ENCODE measurements at places on chromosomes 16 and 17.

GRCh38 chr16:52568983-52569690 is 22.2 kb upstream of the TOX3 start:
- no peak for DNase-seq

DNA sequence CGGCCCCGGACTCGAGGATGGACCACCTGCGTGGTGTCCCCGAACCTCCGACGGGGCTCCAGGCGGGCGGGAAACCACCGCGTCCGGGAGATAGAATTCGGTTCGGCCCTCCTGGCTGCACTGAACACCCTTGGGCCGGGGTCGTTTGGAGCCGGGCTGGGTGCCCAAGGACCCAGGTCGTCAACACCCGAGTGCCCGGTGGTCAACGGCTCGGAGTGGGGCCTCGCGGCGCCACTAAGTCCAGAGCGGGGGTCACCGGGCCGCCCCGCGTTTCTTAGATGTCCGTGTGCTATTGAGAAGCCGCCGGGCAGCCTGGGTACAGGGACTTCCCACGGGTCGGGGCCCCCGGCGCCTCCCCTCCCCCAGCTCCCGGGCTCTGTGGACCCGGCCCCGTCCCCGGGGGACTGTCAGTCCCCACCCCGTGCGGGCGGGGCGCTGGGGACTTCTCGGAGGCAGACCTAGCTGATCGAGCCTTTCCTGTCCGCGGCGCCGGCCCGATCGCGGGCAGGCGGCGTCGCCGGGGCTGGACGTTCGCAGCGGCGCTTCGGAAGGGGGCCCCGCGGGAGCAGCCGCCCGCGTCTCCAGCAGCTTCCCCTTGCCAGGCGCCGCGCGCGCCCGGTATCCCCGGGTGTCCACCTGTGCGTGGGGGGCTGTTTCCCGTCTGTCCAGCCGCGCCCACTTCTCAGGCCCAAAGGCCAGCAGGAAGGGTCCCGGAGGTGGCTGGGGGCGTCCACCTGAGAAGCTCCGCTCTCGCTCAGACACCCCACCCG is 655 bp upstream of the NPTX1 start:
- DNase-seq: no peak

DNA sequence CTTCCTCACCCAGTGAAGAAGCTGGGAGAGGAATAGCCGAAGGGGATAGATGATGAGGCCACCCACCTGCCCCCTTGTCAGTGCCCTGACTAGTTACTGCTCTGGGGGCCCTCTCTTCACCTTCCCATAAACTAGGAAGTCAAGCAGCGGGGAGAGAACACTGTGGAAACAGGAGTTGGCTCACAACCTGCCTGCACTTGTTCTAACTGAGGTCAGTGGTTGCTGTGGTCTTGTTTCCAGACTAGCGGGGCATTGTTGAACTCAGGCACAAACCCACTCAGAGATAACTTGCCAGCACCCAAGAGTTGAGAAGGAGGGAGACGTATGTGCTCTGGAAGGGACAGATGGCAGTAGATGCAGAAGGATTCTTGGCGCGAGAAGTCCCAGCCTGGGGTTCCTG is 48.6 kb upstream of the DDX52 start:
- no peak for DNase-seq

GRCh38 chr16:50702725-50703124 is 9.3 kb downstream of the NOD2 start:
- no peak for DNase-seq

DNA sequence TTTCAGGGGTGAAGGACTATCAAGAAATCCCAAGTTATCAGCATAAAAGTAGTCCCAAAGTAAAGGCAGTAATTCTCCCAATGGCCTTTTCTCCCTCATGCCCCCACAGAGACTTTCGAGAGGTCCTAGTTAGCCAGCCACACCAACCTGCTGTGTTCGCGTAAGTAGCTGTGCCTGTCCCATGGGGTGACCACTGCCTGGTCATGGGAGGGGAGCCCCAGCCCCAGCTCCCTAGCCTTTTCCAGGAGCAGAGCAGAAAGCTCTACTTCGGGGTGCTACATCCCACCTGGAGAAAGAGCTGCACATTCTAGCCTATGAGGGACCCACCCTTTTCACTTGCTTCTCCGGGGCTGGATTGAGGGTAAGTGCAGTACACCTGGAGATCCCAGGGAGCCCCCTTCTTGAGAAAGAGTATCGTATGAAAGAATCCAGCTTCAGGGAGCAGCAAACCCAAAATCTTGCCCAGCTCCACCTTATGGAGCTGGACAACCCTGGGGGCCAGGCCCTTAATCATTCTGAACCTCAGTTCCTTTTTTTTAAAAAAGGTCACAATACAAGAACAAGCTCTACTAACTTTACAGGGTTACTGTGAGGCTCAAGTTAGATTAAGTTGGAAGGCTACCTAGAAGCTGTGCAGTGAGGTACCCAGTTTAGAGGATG is 8.6 kb upstream of the SOST start:
- no peak for DNase-seq

- no peak for DNase-seq
Observed at GRCh38 chr17:67980456-67980855, 15.8 kb downstream of the C17orf58 start.

- no peak for DNase-seq
Observed at GRCh38 chr16:88881007-88881615, 14.7 kb upstream of the PABPN1L start.

- DNase-seq: no peak
Observed at GRCh38 chr17:63984236-63984635, 11.5 kb upstream of the SCN4A start.

- DNase-seq: no peak
Observed at GRCh38 chr16:1918351-1919326, at the start of gene HS3ST6. TSS of gene HS3ST6 (minus strand) at chr16:1918415. CDS start at chr16:1918323, 92 bp downstream.

DNA sequence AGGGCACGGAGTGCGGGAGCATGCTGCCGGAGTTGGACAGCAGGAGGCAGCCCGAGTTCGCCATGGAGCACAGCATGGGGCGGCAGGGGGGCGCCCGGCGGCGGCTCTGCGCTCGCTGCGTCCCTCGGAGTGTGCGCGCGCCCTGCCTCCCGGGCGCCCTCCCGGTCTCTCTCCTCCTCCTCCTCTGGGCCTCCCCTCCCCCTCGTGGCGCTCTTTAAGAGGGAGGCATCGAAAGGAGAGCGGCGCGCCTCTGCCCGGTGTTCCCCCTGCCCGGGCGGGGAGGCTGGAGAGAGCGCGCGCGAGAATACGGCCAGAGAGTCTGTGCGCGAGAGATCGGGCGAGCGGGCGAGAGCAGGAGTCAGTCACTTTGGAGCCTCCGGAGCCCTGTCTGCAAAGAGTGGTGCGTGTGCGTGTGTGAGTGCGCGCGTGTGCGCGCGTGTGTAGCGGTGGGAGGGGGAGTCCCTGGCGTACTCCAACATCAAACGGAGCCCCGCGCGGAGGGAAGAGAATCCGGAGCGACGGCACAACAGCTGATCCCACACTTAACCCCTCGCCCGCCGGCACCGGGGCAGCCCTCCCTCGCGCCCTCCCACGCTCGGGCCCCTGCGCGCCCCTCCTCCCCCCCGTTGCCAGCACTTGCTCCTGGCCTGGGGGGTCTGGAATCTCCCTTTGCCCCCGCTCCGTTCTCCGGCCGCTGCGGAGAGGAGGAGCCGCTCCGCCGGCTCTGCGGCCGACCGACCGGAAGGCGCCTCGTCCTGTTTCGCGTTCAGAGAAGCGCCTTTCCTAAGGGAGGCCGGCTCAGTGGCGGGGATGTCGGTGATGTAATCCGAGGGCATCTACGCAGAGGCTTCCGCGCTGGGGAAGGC is 108.9 kb downstream of the ENGASE start:
- DNase-seq: no peak

- no peak for DNase-seq
Observed at GRCh38 chr16:21161211-21161610, 2.7 kb downstream of the LDAF1 start.

DNA sequence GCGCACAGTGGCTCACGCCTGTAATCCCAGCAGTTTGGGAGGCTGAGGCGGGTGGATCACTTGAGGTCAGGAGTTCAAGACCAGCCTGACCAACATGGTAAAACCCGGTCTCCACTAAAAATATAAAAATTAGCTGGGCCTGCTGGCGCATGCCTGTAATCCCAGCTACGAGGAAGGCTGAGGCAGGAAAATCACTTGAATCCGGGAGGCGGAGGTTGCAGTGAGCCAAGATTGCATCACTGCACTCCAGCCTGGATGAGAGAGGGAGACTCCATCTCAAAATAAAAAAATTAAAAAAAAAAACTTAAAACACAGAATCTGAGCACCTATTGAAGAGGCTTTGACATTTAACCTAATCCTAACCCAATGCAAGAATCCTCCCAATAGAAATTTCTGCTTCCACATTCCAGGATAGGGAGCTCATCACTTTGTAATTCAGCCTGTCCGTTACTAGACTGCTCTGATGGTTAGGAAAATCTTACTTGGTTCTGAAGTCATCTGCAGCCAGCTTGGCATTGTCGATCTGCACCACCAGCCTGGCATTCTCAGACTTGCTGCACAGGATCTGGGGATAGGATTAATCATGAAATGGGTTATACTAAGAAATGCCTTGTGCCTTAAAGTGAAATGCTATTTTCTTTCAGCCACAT is 2.1 kb downstream of the KRT33B start:
- DNase-seq: no peak

GRCh38 chr17:78273813-78274212 is 42.4 kb downstream of the TMEM235 start:
- no peak for DNase-seq

DNA sequence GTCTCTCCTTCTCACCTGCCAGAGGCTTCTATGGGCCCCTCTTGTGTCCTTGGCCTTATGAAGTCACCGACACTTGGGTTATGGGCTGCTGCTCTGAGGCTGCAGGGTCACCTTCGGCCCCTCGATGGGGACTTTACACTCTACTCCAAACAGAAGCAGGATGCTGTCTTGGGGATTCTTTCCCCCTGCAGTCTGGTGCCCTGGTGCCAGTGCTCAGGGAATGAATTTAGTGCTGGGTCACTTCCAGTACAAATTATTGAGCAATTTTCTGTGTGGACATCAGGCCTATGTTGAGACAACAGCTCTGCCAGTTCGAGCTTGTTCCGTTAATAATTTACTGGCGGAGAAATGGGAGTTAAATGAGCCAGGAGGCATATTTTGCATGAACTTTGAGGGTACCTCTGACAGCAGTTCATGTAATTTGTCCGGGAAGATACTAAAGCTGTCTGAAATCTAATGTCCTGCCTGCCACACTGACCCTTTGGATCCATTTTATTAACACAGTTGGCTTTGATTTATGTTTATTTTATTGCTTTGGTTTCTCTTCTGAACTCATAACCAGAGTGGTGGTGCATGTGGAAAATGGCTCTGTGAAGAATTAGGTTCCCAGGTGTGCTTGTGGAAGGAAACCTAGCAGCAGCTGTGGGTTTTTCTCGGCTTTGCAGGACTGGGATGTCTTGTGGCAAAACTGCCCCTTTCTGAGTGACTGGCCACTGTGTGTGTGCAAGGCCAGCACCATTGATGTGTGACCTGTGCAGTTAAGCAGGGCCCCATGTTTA is 34.1 kb upstream of the DHX8 start:
- no peak for DNase-seq

GRCh38 chr16:15487336-15488284 is 53.2 kb downstream of the BMERB1 start:
- DNase-seq: no peak

DNA sequence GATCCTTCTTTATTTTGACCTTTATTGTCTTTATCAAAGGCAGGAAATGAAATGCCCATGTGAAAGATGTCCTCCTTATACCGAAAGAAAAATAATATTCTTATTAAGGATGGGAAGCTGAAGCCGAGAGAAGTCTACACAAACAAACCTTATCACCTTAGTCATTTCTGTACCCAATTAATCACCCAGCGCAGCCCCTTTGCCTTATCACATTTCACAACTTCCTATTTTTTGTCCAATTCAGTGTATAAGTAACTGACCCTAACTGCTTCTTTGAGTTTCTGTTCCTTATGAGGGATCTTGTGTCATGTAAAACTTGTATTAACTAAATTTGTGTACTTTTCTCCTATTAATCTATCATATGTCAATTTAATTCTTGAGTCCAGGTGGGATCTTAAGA is 16.4 kb upstream of the CCL23 start:
- no peak for DNase-seq

Measured in activated naive CD4-positive, alpha-beta T cell treated with anti-CD3 and anti-CD28 coated beads, Interleukin-2, amount 50 U/mL, for 16 hours (primary cell).